ENCODE measurements at places on chromosomes 1 and 21.
A peak's percentile ranks its signal among the peaks of the same experiment; 100 is the strongest.

GRCh38 chr1:180235502-180236239 lies 5.6 kb downstream of the LHX4 start:
- no peak for DNase-seq

- no peak for DNase-seq
These were observed 98.0 kb upstream of the C1orf105 start for GRCh38 chr1:172322219-172323061.

DNA sequence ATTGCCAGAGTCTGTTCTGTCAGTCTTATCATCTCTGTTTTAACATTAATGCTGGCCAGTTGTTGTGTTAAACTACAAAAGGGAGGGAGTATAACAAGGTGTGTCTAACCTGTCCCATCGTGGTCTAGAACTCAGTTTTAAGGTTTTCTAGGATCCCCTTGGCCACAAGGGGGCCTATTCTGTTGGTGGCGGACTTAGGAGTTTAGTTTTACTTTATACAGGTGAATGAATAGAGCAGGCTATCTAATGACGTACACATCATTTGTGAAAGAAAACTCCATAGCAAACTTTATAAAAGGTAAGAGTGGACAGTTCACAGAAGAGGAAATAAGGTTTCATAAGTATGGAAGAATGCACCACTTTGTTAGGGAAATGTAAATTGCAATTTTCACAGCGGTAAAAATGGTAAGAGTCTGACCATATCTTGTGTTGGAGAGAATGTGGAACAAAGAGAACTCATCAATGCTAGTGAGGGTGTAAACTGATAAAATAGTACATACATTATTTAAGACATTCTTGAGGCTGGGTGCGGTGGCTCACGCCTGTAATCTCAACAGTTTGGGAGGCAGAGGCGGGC lies 2.5 kb upstream of the ATF6 start:
- peak; percentile 51 for DNase-seq

DNA sequence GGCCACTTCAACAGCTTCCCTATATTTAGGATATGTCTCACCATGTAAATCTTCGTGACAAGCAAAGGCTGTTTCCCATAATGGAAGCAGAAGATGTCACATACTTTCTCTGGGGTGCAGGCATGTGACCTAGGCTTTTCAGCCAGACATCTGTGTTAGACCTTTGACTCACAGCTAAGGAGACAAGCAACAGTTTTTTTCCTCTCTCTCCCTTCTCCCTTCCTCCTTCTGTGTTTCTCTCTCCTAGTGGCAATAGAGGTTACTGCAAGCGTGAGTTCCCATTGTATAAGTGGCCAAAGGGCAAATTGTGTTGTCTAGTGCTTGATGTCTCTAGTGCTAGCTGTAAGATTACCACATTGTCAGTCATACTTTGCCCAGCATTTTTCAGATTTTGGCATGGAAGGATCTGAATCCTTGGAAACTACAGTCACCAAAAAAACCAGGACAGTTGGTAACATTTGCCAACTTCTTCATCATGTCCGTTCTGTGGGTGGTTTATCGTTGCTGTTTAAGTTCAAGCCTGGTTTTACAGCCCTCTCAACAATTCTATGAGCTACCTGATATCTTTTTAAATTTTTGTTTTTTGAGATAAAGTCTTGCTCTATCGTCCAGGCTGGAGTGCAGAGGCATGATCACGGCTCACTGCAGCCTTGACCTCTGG lies 44.4 kb upstream of the RABGAP1L start:
- DNase-seq, result no peak

DNA sequence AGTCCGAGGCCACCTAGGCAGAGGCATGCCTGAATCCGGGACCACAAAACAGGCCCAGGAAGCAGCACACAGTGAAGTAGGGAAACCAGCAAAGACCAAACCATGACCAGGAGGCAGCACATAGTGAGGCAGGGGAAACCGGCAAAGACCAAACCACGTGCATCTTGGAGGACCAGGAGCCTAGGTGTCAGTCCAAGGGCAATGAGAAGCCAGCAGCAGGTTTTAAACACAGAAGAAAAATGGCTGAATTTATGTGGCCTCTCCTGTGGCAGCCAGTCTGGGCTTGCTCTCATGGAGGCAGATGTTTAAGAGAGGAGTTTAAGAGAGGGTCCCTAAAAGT lies 42.5 kb downstream of the NPHP4 start:
- DNase-seq, result no peak

- DNase-seq, result no peak
These were observed 30.7 kb downstream of the MGST3 start for GRCh38 chr1:165661703-165662102.

DNA sequence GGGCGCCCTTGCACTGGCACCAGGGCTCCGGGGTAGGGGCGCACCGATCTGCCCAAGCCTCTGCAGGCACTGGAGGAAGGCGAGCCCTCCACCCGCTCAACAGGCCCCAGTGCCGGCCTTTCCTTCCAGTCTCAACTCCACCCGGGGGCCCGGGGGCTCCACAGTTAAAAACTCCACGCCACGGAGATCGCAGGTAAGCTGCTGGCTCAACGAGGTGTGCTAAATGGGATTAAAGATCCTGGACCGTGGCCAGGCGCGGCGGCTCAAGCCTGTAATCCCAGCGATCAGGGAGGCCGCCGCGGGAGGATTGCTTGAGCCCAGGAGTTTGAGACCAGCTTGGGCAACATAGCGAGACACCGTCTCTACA lies 536 bp downstream of the HSF2BP start:
- no peak for DNase-seq

GRCh38 chr1:172513479-172513878 lies 19.5 kb upstream of the SUCO start:
- DNase-seq, result no peak

DNA sequence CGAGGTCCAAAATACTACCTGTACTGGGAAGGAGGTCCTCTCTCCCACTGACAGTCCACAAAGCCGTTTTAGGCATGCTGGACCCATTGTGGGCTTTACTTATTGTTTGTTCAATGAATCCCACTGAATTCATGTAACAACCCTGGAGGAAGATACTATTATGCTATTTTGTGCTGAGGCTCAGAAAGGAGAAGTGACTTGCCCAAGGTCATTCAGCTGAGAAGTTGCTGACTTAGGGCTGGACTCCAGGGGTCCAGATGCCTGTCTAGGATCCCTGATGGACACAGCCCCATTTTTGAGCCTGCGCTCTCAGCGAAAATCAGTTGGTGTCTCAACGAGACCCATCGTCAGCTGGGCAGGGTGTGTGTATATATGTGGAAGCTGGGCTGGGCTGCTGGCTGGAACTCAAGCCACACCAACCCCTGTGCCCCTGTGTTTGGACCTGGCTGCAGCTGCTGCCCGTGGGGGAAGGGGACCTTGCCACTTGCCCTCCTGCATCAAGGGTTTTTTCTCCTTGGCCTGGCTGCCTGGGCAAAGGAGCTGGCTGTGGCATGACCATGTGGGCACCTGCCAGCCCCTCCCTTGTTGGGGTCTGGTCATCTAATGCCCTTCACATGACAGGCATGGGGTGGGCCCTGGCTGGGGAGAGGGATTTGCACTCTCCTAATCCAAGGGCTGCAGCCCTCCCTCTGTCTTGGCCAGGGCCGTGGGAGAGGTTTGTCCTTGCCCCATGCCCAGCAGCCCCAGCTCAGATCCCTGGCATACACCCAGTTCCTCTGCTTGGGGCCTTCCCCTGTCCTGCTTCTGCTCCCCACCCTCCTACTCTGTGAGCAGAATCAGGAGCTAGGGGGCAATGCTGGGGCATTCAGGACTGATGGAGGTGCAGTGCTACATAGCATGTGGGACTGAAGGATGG lies 15.0 kb downstream of the KCNQ4 start:
- no peak for DNase-seq

- no peak for DNase-seq
These were observed 21.7 kb downstream of the SLC26A9 start for GRCh38 chr1:205921570-205921909.

DNA sequence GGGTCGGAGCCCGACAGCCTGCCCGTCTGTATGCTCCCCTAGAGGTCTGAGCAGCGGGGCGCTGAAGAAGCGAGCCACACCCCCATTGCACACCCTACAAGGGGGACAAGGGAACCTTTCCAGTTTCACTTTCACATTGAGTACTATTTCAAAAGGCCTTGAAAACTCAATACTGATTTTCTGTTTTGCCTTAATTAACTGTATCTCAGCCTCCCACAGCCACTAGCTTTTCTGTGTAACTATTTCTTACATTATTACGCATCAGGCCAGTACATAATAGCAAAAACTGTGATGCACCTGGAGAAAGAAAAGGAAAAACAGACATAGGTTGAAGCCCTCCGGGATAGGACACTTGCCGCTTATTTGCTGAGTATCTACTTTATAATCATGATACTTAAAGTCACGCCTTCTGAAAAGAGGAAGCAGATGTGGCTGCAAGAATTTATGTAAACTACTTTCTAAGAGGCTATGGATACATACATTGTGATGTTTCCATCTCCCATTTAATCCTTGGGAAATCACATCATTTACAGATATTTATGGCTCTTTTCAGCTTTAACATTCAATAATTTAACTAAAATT lies 1719.5 kb downstream of the MRPL39 start:
- DNase-seq, result peak; percentile 19

DNA sequence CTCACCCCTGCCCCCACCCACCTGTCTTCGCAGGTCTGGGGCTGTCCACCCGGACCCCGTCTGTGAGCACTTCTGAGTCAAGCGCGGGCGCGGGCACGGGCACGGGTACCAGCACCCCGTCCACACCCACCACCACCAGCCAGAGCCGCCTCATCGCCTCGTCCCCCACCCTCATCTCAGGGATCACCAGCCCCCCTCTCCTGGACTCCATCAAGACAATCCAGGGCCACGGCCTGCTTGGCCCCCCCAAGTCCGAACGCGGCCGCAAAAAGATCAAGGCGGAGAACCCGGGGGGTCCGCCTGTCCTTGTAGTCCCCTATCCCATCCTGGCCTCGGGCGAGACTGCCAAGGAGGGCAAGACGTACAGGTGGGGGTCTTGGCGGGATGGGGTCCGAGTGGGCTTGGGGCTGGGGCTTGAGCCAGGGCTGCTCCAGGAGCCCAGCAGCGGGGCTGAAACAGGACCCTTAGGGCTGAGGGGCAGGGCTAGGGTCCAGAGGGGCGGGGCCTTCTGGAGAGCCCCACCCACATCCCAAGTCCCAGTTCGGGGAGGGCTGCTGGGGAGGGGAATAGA lies 23.9 kb downstream of the ZNF362 start:
- no peak for DNase-seq

DNA sequence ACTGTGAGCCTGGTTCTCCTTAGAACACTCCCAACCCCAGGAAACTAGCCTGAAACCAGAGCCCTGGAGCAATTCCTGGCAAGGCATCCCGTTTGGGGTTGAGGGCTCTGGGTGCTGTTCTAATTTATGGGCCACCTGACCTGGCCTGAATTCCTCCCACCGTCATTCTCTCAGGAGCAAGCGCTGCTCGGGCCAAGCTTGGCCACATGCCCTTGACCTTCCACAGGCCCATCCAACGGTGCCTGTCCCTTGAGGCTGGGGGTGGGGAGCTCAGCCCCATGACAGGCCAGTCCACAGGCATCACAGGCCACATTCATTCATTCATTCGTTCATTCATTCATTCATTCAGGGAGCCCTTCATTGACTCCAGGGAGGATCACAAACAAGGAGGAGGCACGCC lies 5.3 kb downstream of the PADI2 start:
- no peak for DNase-seq

DNA sequence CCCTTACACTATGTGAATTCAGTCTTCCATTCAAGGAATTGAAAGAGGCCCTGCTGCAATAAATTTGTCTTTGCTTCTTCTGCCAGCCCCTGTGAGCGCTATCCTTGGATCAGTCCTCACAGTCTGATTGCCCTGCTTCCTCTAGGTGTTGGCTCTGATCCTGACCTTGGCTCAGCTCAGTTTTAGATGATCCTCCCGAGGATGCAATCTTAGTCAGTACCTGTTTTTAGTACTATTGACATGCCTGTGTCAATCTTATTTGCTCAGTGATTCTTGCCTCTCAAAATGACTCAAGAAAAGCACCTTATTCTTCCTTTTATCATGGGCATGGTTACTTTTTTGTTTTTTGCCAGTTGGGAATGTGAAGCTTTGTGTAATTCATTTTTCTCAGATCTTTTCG lies 101.4 kb upstream of the KCNK1 start:
- no peak for DNase-seq
